Epithelial cell of alveolus of lung (primary cell): ENCODE measurements at places on chromosomes 4 and X. TPM values are rescaled to one million over a fixed set of nuclear protein-coding genes. Genes with fewer than 3 reads are reported as not detected.

The EVC2 gene
- 7.0 and 11.7 TPM in 2 replicates for total RNA-seq

The ZAR1 gene
- not detected in 2 replicates for total RNA-seq

The IL1RAPL1 gene
- total RNA-seq: 0.40 and 1.9 TPM in 2 replicates

The MFAP3L gene
- 0.24 and 2.5 TPM in 2 replicates for total RNA-seq

The PDLIM3 gene
- 15.9 and 90.0 TPM in 2 replicates for total RNA-seq

The MAGEA1 gene
- total RNA-seq: not detected in 2 replicates

The VEGFC gene
- 38.3 and 63.4 TPM in 2 replicates for total RNA-seq

The EMCN gene
- 0.16 TPM in 1 of 2 replicates, not detected in the other for total RNA-seq

The CENPE gene
- total RNA-seq: 7.6 and 11.6 TPM in 2 replicates

The LETM1 gene
- total RNA-seq: 22.3 and 38.0 TPM in 2 replicates

The SUPT20HL2 gene
- total RNA-seq: not detected in 2 replicates

The FREM3 gene
- total RNA-seq: not detected in 2 replicates

The IL15 gene
- 6.2 and 6.6 TPM in 2 replicates for total RNA-seq

The MAGEE1 gene
- 0.39 and 0.88 TPM in 2 replicates for total RNA-seq

The ENPEP gene
- total RNA-seq: 0.13 and 0.64 TPM in 2 replicates
